ENCODE measurements at places on chromosomes 11 and 22. TPM values are rescaled to one million over a fixed set of nuclear protein-coding genes. Genes with fewer than 3 reads are reported as not detected.

DNA sequence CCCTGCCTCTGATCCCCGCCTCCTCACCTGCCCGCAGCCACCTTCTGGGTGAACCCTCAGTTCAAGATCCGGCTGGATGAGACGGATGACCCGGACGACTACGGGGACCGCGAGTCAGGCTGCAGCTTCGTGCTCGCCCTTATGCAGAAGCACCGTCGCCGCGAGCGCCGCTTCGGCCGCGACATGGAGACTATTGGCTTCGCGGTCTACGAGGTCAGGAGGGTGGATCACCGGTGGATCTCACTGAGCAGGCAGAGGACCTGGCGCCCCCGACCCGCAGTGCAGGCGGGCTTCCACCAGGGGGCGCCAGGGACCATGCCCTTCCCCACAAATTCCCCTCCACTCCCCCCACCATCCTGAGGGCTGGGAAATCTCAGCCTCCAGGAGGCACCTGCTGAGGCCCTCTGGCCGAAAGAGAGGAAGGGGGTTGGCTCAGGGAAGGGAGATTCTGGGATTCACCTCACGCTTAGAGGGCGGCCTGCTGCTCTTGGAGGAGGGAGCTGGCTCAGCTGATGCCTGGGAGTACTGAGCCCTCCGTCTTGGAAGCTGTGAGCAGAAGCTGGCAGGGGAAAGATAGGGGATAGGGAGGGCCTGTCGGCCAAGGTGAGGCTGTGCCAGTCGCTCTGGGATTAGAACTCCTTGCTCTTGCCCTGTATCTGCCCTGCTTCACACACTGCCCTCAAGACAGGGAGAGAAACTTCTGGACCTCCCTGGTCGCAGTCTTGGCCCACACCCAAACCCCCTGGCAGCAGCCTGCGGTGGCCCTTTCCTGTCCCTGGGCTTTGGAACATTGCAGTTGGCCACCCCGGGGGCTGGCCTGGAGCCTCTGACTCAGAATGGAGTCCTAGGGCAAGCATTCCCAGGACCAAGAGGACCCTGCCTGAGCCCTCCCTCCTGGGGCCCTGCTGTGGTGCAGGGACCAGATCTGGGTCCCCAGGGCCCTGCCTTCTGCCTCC, 23.2 kb downstream of the CAPN1 start:
- peak; percentile 47 for DNase-seq

GRCh38 chr22:35799150-35799549, 81.5 kb downstream of the APOL5 start:
- DNase-seq, result no peak

- no peak for DNase-seq
Observed at GRCh38 chr22:36192542-36192941, 9.1 kb downstream of the APOL4 start.

- no peak for DNase-seq
Observed at GRCh38 chr11:98549571-98549970, 471.2 kb upstream of the CNTN5 start.

SLC17A6 gene
- total RNA-seq, result 15.8 TPM
